ENCODE measurements at places on chromosomes 4 and X.
A peak's percentile ranks its signal among the peaks of the same experiment; 100 is the strongest.

DNA sequence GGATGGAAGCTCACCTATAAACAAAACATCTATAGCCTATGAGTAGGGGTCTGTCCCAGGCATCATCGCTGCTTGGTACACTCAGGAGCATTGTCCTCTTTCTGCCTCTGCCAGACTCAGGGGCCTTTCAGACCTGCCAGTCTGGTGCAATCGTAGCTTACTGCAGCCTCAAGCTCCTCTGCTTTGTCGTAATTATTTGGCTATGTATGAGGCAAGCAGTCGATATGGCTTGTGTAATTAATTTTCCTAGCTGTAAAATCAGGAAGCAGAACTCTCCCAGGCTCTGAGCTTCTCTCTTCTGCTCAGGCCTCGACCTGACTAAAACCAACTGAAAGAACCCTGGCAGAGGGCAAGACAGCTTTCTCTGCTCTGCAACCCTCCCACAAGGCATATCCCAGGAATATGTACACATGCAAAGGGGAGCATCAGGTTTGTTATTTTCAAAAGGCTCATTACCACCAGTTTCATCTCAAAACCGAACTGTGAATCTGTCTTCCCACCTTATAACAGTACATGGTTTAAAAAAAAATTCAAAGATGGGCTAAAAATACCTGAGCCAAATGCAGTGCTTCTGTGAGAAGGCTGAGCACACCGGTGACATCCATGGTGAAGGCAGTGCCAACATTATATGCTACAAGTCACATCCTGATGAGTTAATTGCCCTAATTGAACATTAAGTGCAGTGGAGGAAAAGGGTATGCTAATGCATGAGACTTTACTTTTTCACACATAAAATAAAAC is 309.2 kb upstream of the EMCN start:
- DNase-seq = no peak

- no peak for DNase-seq
Observed at GRCh38 chrX:41737065-41737464, 13.1 kb downstream of the GPR82 start.

- DNase-seq = no peak
Observed at GRCh38 chrX:2183193-2183725, 317.5 kb downstream of the DHRSX start.

- DNase-seq = no peak
Observed at GRCh38 chr4:19683426-19683825, 568.3 kb upstream of the SLIT2 start.

DNA sequence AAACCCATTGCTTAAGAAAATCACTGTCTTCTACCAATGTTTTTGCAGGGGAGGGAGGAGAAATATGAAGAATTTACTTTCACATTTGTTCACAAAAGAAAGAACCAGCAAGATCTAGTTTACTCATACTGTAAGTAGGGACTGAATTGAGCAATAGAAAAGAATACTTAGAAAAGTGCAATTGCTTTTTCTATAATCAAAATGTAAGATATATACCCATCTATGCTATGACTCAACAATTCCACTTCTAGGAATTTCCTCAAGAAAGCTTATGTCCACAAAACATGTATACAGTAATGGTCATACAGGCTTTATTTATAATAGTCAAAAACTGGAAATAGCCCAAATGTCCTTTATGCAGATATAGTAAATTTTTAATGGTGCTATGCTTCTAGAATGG is 196.4 kb downstream of the LRBA start:
- no peak for DNase-seq

DNA sequence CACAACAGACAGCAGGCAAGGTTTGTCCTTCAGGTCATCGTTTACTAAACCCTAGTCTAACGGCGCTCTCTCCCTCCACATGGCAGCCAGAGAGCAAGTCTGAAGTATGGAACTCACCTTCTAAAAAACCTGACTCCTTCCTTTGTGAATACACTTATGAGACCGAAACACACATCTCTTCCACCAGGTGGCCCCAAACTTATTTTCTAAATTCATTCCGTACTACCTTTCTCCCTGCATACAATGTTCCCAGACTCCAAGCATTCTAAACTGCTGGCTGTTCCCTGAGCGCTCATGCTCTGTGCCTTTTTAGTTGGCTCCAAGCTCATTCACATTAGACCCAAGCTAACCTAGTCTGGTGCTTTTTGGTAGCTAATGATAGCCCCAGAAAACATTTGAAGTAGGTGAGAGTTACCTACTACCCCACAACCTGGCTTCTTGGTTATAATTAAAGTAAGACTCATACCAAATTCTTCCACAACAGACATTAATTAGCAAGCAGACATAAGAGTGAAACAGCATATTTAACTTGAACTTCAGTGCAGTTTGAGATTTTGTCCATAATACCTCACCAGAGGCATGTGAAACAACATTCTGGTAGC is 67.6 kb upstream of the DCLK2 start:
- DNase-seq = no peak

DNA sequence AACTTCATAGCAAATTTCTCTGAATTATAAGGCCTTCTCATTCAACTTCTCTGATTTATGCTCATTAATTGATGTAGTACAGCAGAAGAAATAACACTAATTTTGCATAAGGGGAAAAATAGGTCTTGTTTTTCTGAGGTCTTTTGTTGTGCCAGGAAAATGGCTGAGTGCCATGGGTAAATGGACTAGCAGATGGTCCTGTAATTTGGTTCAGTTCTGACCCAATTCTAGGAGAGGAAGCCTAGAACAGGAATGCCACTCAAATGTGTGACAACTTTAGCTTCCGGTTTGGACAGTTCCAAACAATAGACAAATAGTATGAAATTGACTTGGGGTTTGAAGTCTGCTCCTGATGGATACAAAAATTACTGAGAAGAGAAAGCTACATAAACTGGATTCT is 6.2 kb downstream of the RAB9B start:
- DNase-seq = no peak

- DNase-seq = no peak
Observed at GRCh38 chrX:85084770-85085393, 81.2 kb downstream of the APOOL start.

DNA sequence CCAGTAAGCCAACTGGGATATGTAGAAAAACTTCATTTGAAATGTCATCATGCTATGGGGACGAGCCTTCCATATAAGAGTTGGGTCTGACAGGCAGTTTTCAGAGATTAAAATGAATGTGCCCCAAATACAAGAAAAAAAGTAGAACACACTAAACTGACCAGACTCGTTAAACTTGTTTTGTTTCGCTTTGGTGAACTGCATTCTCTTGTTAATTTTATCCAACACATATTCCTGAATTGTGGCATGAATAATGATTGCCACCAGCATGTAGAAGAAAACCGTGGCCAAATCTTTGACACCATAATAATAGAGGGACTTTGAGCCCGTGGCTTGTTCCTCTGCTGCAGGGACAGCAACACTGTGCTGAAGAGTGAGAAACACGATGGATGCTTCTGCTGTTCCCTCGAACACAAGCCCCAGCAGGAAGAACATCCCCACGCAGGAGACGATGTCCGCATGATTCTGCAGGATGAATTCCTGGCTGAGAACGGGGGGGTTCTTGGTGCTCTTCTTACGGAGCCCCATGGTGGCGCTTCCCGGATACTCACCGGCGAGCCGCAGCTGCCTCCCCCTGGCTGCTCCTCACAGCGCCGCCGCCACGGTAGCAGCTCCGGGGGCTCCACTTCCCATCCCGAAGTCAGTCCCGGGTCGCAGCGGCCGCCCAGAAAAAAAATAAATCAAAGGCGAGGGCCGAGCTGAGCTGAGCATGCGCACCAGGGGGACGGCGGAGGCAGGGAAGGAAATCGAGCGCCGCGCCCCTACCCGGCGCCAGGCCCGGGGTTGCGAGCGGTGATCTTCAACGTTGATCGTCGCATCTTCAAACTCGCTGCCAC is at the start of gene TRAM1L1:
Gene TRAM1L1 (minus strand): TSS at position 711 of the 836 bp plus-strand sequence. CDS start 183 bp downstream, at position 528.
- DNase-seq = no peak

GRCh38 chr4:5774416-5775036 is 63.5 kb downstream of the EVC start:
- no peak for DNase-seq

GRCh38 chr4:77560170-77560569 is 45.5 kb upstream of the CXCL13 start:
- DNase-seq = no peak

DNA sequence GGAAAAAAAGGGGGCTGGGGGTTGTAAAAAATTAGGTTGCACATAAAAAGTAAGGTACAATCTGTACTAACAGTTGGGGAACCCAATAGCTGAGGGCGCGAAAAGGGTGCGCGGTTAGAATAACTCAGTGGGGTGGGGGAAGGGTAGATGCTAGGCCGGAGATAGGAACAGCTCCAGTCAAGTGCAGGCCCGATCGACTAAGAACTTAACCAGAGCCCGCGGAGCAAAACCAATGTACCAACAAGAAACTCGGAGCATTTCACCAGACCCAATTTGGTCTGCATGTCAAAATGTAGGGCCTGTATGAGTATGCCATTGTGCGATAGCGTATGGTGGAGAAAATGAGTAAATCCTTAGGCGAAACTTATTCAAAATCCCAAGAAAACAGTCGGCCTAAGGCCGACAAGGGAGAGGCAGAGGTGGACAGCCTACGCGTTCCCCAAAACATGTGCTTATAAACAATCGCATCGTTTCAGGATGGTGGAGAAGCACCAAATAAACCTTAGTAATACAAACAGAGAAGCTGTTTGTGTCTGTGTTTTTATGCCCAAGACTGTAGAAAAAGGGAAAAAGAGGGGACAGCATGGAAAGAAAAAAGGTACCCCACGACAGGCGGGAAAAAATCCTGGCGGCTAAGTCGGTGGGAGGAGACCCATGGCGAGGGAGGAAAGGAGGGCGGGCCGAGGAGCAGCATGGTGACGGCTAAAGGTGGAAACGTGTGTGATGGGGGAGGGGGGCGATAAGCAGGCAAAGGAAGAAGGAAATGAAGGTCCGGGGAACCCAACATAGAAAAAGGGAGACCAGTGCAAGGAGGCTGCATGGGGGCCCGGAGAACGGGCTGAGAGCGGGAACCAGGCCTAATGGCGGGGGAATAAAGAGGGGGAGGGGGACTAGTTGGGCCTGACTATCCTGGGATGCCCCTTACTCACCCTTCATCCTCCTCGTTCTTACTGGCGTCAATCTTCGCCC is 990 bp downstream of the HNRNPD start:
- DNase-seq = peak; percentile 14

DNA sequence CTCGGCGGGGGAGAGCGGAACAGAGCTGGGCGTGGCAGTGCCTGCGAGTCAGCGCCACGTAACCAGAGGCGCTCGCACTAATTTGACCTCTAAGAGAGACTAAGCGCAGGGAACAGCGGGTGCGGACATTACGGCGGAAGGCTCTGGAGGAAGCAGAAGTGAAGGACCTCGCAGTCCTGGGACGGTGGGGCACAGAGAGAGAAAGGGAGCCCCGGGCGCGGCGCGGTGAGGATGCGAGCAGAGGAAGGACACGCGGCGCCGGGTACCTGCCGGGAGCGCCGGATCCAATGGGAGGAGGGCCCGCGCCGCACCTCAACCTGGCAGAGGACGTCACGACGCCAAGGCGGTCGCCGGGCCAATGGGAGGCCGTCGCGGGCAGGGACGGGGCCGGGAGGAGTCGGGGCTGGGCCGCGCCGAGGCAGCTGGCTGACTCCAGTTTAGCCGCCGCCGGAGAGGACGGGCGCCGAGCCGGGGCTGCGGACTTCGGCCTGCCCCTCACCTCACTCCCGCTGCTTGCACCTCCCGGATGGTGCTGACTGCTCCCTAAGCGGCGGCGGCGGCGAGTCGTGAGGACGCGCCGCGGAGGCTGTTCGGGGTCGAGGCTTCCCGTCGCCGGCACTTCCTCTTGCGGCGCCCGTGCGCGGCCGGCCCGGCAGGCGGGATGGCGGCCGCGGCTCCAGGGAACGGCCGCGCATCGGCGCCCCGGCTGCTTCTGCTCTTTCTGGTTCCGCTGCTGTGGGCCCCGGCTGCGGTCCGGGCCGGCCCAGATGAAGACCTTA is at the start of gene TMEM165:
Gene TMEM165 (plus strand): TSS at position 429 of the 779 bp plus-strand sequence. CDS start 233 bp downstream, at position 662.
- DNase-seq = peak; percentile 70

GRCh38 chrX:120302434-120302833 is 8.8 kb downstream of the TMEM255A start:
- DNase-seq = peak; percentile 1

GRCh38 chr4:21664355-21664754 is 284.2 kb downstream of the KCNIP4 start:
- no peak for DNase-seq

GRCh38 chr4:138460477-138461414 is 218.6 kb upstream of the SLC7A11 start:
- no peak for DNase-seq

GRCh38 chr4:55431710-55432336 is 36.1 kb downstream of the TMEM165 start:
- no peak for DNase-seq

DNA sequence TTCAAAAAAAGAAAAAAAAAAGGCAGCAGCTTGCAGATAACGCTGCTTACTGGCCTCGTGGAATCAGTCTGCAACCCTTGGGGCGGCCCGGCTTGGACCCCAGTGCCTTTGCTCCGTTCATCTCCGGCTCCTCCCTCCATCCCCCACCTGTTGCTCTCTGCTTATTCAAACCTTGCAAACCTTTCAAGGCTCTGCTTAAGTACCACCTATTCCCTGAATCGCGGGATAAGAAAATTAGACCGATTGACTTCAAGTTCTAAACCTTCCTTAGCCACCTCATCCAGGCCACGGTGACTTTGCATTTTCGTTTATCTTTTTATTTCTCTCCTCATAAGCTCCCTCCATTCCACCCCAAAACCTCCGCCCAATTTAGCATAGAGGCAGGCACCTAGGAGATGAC is 1.4 kb upstream of the PHKA1 start:
- DNase-seq = no peak

- DNase-seq = no peak
Observed at GRCh38 chr4:48271626-48272025, 2.0 kb upstream of the TEC start.

DNA sequence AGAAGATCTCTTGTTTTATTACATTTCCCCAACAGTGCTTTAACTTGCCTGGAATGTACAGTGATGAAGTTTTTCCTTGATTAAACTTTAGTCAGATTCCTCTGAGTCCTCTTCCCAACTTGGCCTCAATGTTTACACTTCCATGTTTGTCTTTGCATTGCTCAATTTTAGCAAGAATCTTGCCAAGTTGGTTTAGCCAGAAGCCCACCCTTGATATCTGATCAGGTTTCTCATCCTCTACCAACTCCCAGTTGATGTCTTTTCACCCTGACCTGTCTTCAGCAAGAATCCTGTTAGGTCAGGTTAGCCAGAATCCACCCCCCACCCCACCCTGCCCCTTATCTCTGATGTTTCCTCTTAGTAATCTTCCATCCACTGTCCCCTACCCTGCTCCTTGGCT is 120.9 kb downstream of the MBNL3 start:
- no peak for DNase-seq

- no peak for DNase-seq
Observed at GRCh38 chr4:88130544-88131305, 27.7 kb downstream of the ABCG2 start.
